Stimulated activated CD8-positive, alpha-beta memory T cell treated with anti-CD3 and anti-CD28 coated beads, Interleukin-4, amount 100 ng/mL, for 48 hours (primary cell): ENCODE measurements at places on chromosomes 4 and X.

- DNase-seq, result no peak
These were observed 109.4 kb upstream of the INPP4B start for GRCh38 chr4:142955501-142955900.

DNA sequence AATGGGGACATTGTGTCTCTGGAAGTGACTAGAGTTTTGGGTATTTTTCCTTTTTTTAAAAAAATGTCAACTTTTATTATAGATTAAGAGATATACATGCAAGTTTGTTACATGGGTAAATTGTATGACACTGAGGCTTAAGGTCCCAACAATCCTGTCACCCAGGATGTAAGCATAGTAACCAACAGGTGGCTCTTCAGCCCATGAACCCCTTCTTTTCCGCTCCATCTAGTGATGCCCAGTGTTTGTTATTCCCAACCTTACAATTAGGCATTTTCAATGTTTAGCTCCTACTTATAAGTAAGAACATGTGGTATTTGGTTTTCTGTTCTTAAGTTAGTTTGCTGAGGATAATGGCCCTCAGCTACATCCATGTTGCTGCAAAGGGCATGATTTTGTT is 102.7 kb downstream of the GRID2 start:
- DNase-seq, result no peak

DNA sequence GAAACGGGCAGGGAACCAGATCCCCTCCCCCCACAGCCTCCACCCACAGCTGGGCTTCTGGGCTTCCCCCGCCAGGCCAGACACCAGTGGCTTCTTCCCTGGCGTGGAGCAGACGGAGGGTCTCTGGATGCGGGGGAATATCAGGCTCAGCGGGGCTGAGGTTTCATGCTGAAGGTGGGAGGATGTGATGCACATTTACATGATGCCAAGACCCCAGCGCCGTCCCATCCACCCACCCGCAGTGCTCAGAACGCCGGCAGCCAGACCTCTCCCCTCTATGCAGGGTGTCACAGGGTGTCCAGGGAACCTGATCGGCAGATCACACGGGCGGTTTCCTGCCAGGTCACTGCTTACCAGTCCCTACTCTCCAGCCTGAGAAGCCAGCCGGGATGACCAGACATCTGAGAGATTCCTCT is 12.8 kb upstream of the TNIP2 start:
- DNase-seq, result no peak

GRCh38 chr4:10140866-10141759 is 24.5 kb upstream of the WDR1 start:
- no peak for DNase-seq

- DNase-seq, result no peak
These were observed 143.6 kb upstream of the TEX13C start for GRCh38 chrX:125175991-125176584.

DNA sequence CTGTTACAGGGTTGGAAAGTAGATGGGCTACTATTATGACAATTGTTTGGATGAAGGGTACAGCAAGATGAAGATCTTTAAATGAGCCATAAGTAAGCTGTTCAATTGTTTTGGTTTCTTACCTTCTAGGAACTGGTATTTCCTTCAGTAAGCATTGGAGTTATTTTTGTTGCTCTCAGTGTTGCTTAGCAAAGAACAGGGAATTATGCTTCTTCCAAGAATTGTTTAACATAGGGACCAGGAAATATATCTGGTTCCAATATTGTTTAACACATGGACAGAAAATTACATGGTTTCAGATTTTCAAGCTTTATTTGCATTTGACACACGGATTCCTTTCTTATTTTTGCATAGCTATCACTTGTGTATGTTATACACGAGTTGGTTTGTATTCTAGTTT is 1999.0 kb downstream of the ARAP2 start:
- DNase-seq, result no peak

DNA sequence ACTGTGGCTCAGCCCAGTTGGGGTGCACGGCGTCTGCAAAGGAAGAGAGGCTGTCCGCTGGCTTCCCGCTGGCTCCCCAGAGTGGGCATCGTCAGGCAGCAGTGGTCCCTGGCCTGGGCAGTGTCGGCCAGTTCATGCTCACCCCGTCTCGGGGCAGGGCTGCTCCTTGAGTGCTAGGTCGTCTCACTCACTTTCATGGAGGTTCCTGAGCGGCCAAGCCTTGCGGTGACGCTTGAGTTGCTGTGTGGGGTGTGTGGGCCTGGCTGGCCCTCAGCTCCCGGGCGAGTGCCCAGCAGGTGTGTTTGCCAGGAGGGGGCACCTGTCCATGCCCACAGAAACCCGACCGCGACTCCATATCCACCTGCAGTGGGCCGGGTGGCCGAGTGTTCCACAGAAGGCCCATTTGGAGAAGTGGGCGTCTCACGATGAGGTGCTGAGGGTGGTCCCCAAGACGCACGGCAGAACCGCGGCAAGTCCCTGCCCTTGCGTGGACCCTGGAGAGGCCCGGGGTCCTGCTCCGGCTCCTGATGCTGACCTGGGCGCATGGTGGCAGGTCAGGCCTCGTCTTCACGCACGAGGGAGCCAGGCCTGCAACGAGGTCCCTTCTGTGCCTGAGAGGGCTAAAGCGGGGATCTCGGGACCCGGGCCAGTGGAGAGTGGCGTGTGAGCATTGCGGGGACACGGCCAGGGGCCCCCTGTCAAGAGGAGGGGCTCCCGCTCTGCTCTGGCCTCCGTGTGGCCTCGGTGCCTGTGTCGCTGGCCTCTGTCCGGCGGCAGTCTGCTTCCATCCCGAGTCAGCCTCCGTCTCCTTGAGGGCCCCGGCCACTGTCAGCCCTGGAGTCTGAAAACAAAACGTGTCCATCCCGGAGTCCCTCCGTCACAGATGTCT is 18.5 kb upstream of the UVSSA start:
- DNase-seq, result no peak

DNA sequence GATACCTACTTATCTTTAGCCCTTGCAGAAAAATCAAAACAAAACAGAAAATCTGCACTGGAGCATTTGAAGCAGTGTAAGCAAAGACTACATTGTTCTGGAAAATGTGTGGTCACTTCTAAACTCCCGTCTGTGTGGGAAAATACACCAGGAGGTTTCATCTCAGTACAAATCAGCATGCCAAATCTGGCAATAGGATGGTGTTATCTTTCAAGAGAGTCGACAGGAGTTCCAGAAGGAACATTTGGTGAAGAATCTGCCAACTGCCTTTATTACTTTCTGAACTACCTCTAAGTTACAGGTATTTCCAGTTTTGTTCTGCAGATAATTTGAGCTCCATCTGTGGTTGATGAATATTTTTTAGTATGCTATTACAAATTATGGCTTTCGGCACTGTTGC is 1348.0 kb downstream of the RAPGEF2 start:
- DNase-seq, result no peak

DNA sequence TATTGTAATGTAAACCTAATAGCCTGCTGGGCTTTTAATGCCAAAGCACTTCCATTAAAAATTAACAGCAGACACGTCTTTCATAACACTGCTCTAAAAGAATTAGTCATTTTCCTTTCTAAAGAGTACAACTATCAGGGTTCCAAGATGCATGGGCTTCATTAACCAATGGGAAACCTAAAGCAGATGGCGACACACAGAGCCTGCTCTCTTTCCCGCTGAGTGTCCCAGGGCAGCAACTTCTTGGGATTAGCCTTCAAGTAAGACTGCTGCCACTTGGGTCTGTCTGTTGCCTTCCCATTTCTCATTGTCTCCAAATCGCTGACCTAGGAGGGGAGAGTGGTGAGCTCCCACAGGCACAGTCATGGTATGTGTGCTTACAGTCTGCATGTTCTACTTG is 14.0 kb upstream of the PHKA2 start:
- no peak for DNase-seq
